Thyroid gland (tissue), 4 donors: ENCODE measurements at places on chromosomes 6 and 20. TPM values are rescaled to one million over a fixed set of nuclear protein-coding genes. Genes with fewer than 3 reads are reported as not detected.
A peak's percentile ranks its signal among the peaks of the same experiment; 100 is the strongest.

Gene MMS22L
- total RNA-seq: 13.5 TPM

Gene EYA2
- 17.1 TPM for total RNA-seq

DNA sequence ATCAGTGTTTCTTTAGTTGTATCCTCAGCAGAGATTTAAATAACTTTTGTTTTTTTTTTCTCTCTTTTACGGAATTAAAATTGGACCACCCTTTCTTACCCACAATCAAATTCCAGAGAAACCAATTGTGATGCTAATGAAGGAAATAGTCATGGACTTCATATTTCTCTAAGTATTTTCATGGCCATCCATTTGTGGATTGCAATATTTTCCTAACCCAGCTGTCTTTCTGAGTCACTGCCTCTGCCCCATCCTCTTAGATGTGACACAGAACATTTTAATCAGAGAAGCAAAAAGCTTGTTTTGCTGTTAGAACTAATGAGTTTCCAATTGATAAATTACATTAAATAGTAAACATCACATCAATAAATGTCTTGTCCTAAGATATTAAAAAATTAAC lies 405.5 kb upstream of the ADGRB3 start:
- DNase-seq: no peak

DNA sequence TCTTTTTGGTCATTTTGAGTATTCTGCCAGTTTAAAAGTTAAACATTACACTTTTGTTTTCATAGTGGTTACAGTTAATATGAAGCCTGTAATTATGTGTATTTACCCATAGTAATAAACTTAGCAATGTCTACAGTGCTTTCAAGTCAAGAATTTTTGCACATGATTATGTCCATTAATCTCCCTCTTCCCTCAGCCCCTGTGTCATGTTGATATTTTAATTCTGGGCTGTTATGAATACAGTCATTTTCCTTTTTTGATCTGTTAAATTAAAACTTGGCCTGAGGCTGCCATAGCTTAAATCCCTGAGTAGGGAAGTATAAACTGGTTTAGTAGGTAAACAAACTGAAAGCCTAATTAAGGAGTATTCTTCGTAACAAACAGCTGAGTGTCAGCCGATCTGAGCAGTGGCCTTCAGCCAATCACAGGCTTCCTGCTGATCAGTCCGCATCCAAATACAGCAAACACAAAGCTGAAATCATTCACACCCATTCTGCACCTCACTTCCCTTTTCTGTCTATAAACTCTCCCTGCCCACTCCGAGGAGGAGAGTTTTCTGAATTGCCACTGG lies 9.5 kb upstream of the SFT2D1 start:
- DNase-seq: no peak

- DNase-seq: no peak
Measured at GRCh38 chr6:56350628-56351260, 103.4 kb upstream of the COL21A1 start.

GRCh38 chr6:25888626-25889025 lies 14.6 kb upstream of the SLC17A3 start:
- no peak for DNase-seq

DNA sequence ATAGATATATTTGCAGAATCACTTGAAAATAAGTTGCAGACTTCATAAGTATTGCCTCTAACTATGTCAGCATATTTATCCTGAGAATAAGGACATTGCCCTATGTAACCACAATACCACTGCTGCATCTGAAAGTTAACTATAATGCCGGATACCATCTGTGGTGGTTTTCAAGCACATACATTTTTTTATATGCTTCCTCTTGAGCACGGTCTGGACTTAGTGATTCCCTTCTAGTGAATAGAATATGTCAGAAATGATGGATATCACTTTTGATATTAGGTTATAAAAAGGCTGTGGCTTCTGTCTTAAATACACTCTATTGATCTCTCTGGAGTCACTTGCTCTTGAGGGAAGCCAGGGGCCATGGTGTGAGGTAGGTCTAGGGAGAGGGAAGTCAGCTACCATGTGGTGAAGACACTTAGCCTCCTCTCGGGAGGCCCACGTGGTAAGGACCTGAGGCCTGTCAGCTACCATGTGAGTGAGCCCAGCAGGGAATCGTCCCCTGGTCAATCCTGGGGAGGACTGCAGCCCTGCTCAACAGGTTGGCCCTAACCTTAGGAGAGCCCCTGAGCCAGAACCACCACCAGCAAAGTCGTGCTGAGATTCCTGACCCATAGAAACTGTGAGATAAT lies 57.5 kb downstream of the CCDC170 start:
- no peak for DNase-seq

GRCh38 chr6:121951918-121952379 lies 447.5 kb upstream of the HSF2 start:
- no peak for DNase-seq

- no peak for DNase-seq
Measured at GRCh38 chr6:129657483-129657882, 52.5 kb downstream of the ARHGAP18 start.

GRCh38 chr6:167767715-167768107 lies 59.0 kb upstream of the AFDN start:
- no peak for DNase-seq

GRCh38 chr20:841568-842546 lies 8.3 kb downstream of the FAM110A start:
- peak; percentile 74 for DNase-seq

GRCh38 chr6:150027806-150028565 lies 2.7 kb upstream of the RAET1L start:
- DNase-seq: no peak

Gene GPSM3
- 5.9 TPM for total RNA-seq

Gene SGK2
- 0.93 TPM for total RNA-seq

GRCh38 chr6:118218156-118218555 lies 311.1 kb downstream of the SLC35F1 start:
- no peak for DNase-seq

- no peak for DNase-seq
Measured at GRCh38 chr6:125533710-125534397, 215.6 kb upstream of the HEY2 start.

GRCh38 chr20:5095931-5096330 lies 23.8 kb downstream of the PCNA start:
- no peak for DNase-seq

GRCh38 chr20:50242863-50243609 lies 52.4 kb downstream of the CEBPB start:
- peak; percentile 81 for DNase-seq

Gene BEND6
- 1.1 TPM for total RNA-seq

Gene PLG
- total RNA-seq: not detected

- no peak for DNase-seq
Measured at GRCh38 chr20:18740726-18741125, 72.9 kb upstream of the SCP2D1 start.
